Brain pericyte (primary cell): ENCODE measurements at places on chromosomes 7 and 10.

- DNase-seq: no peak
Observed at GRCh38 chr10:114940735-114941134, 2.7 kb downstream of the TRUB1 start.

DNA sequence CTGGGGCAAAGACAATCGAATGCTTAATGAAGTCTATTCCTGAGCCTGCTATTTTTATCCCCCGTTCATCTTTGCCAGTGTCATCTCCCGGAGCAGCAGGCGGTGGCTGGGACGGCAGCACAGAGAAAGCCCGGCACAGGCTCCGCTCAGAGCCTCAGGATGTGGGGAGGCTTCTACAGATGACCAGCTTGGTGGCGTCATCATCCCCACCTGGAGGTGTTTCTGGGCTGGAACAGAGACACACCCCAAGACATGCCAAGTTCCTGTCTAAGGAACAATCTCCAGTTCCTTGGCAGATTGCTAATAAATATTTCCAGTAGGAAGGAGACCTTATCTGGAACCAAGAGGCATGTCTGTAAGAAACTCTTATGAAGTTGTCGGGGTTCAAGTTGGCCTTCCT is 552.4 kb upstream of the MGMT start:
- DNase-seq: no peak

DNA sequence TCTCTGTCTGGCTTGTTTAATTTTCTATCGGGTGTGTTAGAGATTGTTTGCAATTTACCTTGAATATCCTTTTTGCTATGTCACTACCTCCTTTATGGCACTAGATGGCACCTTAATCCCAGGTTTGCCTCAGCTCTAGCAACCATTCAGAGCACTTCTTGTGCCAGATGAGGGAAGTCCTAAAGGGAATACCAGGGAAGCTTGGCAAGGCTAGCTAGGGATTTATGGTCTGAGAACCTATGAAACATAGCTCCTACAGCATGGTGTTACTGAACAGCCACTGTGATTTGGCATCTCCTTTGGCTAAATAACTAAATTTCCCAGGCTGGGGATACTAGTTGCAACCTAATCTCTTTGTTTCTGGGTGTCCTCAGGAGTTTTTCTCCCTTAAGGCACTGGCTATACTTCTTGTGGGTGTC is 69.0 kb upstream of the VOPP1 start:
- peak; percentile 5 for DNase-seq

DNA sequence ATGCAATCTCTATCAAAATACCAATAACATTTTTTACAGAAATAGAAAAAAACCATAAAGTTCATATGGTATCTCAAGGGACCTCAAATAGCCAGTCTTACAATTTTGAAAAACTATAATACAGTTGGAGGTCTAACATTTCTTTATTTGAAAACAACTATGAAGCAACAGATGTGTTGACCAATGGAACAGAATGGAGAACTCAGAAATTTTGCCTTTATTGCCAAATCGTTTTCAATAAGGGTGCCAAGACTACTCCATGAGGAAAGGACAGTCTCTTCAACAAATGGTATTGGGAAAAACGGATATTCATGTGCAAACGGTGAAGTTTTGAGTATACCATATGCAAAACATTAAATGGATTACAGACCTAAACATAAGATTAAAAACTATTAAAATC is 470.8 kb upstream of the DPP6 start:
- no peak for DNase-seq

GRCh38 chr10:13943735-13944398 is 357.1 kb downstream of the PRPF18 start:
- DNase-seq: no peak

DNA sequence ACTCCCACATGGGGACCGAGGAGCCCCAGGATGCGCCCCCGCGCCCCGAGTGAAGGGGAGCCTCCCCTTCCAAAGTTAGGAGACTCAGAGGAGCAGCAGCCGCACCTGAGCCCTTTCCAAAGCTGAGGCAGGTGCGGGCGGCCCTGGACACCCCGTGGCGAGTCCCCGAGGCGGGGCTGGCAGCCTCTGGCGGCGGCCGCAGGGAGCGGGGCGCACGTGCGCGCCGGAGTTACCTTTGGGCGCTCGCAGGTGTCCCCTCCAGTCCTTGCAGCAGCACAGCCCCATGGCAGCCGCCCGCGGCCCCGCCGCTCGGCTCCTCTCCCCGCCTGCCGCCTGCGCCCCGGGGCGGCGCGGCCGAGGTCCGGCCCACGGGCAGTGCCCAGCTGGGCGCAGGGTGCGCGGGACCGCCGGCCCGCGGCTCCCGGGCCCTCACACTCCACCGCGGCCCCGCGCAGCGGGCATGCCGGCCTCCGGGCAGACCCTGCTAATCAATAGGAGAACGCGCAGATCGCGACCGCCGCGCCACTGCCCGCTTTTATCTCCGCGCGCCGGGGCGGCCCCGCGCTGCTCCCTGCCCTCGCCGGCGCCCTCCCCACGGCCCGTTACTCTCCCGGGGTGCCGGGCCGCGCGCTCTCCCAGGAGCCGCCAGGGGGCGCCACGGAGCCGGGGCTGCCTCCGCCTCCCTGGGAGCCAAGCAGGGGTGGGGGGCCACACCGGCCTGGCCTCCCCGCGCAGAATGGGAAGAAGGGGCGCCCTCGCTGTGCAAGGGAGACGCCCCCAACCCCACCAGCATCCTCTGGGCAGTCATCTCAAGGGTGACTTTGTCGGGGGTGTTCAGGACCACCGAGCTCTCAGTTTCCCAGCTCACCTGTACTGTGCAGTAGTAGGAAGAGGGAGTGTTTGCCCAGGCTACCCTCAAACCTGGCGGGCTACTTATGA is 80.8 kb downstream of the ARHGAP22 start:
- no peak for DNase-seq

DNA sequence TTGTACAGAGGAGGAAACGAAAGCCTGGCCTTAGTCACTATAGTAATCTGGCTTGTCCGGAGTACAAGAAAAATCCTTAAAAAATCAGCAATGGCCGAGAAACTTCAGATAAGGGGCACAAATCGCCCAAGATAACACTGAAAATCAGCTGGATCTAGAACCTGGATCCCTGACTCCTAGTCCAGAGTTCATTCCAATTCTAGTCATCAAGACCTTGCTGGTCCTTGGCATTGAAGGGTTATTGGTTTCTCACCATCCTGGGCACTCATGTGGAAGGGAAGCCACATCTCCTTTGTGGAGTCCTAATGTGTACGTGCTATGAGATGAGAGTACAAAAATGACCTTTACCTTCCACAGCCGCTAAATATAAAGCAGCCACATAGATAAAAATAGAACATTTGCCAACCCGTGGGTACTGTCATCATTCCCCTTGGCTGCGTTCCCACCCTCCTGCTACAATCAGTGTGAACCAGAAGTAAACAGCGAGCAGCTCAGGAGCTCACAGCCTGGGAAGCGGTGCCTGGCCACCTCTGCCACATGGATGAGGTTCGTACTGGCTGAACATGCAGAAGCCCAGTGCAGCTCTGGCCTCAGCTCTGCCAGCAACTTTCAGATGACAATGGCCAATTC is 116.0 kb upstream of the PDLIM1 start:
- no peak for DNase-seq
